ENCODE measurements at places on chromosomes 16 and 17.

DNA sequence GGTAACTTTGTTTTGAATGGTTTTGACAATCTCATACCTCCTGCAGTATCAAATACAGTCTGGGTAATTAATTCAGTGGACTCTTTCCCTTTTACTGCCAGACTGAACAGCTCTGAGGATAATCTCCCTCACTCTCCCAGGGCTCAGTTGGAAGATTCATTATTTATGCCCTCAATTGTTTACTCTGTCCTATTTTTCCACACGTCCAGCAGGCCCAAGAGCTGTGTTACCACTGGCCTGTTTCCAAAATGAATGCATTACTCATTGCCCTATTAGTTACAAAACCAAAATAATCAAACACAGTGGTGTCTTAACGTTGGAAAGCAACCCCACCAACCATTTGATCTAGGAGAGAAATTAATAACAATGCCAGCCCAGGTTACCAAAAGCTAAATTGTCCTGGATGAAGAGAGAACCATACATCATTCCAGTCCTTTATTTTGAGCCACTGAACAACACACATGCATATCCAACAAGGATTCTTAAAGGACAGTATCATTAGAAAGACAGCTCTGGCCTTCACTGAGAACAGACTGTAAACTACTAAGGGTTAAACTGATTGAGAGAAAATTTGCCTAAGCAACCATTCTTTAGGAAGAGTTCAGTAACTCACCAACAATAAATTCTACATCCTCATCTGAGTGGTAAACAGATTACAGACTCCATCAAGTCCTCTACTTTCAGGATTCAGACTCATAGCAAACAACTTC, 34.5 kb downstream of the FAM222B start:
- no peak for DNase-seq

DNA sequence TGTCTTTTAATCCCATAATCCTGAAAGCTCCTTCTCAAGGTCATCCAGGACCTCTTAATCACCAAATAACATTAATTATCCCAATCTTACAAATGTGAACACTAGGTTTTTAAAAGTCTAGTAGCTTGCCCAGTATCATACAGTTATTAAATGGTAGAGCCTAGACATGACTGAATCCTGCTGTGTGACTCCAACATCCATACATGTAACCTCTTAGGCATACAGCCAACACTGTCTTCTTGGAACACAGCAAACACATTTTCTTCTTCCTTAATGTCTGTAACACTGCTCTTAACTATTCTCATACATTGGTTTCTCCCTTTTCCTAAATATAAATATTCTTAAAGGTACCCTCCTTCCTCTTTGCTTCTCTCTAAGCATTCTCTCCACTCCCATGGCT, 13.7 kb downstream of the BRIP1 start:
- DNase-seq = no peak

DNA sequence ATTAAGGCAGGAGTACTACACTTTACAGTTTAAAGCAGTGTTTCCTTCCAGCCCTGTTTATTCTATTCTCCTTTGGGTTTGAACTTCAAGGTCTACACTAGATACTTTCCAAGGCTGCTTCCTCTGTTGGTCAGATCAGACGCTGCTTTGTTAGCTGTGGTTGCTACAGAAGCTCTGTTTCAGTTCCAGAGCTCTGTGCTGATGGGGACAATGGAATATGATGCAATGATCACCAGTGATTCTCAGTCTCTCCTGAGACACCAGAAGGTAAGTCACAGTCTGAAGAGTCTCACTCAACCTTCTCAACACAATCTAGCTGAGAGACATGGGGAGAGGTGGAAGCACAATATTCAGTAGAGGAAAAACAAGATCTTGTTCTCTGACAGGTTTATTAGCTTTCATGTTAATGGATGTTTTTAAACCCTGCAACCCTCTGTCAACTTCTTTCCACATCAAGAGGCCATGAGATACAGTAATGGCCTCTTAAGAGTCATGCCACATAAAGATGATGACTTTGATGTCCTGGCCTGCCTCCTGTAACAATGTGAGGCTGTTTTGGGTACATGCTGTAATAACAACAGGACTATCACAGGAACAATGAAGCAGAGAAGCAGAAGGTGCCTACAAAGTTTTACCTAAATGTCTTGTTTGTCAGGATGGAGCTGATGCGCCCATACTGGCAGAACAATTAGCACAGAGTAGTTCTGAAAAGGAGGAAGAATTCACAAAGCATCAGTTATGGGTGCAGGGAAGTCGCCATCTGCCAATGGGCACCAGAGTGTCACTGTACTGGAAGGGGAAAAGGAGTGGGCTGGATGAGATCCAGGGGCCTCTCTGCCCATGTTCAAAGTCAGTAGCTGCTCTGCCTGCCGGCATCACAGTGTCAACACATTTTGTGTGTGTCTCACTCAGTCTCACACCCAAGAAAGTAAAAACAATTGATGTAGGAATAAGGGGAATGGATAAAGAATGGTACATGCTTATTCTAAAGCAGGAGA, 33.4 kb downstream of the PSME3IP1 start:
- peak; percentile 53 for DNase-seq

DNA sequence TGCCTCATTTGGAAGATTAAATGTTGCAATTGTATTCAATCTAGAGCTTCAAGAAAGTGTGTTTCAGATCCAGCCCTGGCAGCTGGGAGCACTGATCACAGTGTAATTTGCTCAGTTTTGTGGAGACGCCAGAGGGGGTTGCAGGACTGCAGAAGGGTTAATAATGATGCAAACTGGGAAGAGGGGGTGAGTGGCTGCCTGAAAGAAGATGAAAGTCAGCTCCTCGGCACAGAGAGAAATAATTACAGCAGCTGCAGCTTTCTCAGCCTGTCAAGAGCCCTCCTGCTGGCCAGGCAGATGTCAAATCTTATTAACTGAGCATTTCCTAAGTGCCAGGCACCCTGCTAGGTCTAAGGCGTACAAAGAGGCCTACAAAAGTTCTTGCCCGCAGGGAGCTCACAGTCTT, 97.7 kb downstream of the ZNF18 start:
- DNase-seq = no peak

GRCh38 chr17:77420804-77421629, 280.2 kb downstream of the SEC14L1 start:
- DNase-seq = no peak

GRCh38 chr17:82321947-82322466, 4.6 kb upstream of the CD7 start:
- no peak for DNase-seq

DNA sequence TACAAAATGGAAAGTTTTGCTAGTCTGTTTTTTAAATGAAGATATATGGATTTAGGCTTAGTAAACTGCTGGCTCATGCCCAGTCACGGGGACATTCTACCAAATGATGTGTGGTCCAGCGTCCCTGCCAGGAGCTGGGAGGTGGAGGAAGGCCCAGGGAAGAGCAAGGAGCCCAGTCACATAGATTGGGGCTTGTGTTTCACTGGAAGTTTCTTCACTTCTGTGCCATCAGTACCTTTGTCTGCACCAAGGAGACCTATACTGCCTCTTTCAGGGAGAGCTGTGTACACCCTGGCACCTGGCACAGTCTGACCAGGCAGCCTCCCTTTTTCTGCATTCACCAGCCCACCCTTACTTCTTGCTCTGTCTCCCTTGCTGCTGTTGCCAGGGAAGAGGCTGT, 32.6 kb upstream of the ERN1 start:
- DNase-seq = no peak

- no peak for DNase-seq
Measured at GRCh38 chr17:56902348-56902747, 11.5 kb downstream of the TRIM25 start.

DNA sequence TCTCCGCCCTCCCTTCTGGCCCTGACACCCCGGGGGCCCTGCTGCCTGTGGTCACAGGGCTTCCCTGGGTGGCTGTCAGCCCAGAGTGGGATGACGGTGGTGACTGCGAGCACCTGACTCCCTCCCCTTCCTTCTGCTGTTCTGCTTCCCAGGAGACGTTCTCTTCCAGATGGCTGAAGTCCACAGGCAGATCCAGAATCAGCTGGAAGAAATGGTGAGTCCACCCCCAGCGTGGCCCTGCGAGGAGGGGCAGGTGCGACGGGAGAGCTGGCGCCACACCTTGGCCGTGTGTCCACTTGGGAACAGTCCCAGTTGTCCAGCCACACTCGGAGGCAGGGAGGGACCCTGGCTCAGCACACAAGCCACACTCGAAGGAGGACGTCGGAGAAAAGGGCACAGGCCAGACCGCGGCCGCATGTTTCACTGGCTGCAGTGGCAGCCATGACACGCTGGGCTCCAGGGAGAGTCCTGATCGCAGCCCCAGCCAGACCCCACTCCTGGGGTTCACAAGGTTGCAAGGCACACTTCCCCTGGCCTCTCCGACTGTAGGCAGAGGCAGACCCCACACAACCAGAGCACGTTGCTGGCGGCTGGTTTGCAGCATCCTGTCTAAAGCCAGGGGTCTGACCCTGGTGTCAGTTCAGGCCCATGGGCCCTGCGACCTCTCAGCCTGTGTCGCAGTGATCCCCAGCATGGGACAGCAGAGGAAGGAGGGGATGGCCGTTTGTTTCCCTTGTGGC, 49.9 kb downstream of the BAIAP2 start:
- peak; percentile 72 for DNase-seq

- DNase-seq = no peak
Measured at GRCh38 chr16:2472885-2473445, 1.9 kb downstream of the NTN3 start.

DNA sequence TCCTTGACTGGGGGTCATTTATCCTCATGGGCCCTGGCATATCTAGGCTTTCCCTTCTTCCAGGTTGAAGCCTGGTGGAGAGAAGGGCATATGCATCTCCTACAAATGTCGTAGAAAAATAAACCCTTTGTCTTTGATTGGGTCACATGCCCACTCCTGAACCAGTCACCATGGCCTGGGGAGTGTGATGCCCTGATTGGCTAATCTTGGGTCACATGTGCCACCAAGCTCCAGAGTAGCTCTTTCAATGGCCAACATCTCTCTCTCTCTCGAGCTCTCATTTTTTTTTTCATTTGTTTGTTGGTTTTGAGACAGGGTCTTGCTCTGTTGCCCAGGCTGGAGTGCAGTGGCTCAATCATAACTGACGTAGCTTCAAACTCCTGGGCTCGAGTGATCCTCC, 5.6 kb upstream of the XPO6 start:
- DNase-seq = no peak

- no peak for DNase-seq
Measured at GRCh38 chr16:5069048-5069447, 2.6 kb upstream of the ALG1 start.

DNA sequence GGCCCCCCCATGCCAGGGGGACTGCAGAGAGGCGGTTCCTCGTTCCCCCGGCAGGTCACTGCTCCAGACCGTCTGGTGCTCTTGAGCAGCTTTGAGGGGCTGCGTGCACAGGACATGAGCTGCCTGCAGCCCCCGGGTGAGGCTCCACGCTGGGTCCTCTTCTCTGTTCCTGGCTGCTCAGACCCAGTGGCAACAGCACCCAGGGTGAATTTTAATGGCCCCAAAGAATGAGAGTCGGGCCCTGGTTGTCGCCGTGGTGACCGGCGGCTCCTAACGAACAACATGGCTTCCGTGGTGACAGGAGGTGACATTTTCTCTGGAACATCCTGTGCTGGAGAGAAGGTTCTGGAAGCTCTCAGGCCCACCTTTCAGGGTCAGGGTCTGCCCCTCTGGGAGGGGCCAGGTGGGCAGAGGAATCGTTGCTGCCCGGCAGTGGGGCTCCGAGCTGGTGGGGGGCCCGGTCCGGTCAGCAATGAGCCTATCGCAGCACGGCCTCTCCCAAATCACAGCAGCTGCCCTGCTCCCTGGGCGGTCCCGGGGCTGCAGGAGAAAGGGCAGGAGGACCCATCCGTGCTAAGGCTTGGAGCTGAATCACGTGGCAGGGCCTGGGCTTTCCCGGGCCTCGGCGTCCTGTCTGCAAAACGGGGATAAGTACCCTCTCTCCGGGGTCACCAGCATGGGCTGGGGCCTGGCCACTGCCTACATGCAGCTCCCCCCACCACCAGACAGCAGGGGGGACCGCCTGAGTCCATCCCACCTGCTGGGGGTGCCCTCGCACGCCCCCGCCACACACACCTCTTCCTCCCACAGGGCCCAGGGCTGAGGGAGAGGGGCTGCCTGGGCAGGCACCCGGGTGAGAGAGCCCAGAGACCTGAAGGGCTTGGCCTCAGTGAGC, 3.4 kb upstream of the C1QTNF8 start:
- no peak for DNase-seq

DNA sequence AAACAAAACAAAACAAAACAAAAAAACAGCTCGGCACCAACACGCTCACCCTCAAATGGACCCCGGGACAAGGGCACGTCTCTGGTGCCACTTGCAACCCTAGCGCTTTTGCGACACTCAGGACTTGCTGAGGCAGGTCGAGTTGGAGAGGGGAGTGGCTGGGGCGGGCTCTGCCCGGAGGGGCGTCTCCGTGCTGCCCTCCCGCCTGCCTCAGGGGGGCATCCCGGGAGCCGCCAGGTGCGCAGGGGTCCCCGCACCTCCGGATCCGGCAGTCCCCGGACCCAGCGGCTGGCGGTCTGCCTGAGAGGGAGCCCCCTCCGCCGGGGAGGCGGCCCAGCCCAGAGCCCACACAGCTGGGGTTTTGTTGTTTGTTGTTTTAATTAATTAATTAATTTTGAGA, at the start of gene SLC52A1:
Gene SLC52A1 (minus strand): TSS at position 112 of the 400 bp plus-strand sequence. CDS start 820 bp downstream, outside the sequence.
- no peak for DNase-seq

DNA sequence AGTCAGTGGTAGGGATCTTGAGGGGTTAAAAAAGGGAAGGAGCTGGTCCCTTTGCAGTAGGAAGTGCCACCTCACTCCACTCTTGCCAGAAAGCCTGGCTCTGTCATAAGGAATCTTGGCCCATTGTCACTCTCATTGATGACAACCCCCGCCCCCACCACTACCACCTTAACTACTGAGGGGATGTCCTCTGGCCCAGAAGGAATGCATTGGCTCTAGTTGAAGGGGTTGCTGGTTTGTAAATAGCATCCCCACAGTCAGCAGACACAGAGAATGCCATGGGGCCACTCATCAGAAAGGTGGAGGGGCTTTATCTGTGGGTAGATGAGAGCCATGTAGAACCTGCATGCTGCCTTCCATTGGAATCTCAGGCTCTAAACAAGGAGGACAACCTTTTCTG, 316.2 kb downstream of the WWOX start:
- DNase-seq = no peak

- DNase-seq = no peak
Measured at GRCh38 chr17:77885678-77886386, 72.7 kb upstream of the TNRC6C start.

DNA sequence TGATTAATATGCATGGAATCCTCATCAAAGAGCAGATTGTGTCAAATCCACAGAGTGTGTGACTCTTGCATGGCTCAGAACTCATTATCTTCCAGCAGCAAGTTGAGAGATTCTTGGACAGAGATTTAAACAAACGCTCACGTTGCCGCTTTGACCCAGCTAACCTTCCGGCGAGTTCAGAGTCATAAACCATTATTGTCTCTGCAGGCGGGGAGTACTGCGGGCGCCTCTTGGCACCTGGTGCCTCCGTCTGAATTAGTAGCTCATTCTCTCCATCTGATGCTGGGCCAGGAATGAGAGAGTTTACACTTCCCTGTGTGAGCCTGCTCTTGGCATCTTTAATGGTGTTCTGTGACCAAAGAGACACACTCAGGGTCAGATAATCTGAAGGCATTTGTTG, 138.6 kb upstream of the WSCD1 start:
- DNase-seq = no peak

- DNase-seq = no peak
Measured at GRCh38 chr17:81171941-81172340, 5.9 kb upstream of the AATK start.

- no peak for DNase-seq
Measured at GRCh38 chr16:61412562-61412961, 623.7 kb downstream of the CDH8 start.

GRCh38 chr17:79792984-79793923, 3.6 kb downstream of the CBX8 start:
- no peak for DNase-seq

GRCh38 chr16:70694868-70695218, 9.0 kb upstream of the MTSS2 start:
- DNase-seq = no peak
